ENCODE measurements at places on chromosomes 16 and 17. TPM values are rescaled to one million over a fixed set of nuclear protein-coding genes. Genes with fewer than 3 reads are reported as not detected.

Gene MARF1
- total RNA-seq: 172 TPM

Gene PLEKHM1
- 78.8 TPM for total RNA-seq

Gene CACNA1H
- 7.3 TPM for total RNA-seq

Gene CHST4
- total RNA-seq: not detected

Gene SLC16A13
- 15.6 TPM for total RNA-seq

DNA sequence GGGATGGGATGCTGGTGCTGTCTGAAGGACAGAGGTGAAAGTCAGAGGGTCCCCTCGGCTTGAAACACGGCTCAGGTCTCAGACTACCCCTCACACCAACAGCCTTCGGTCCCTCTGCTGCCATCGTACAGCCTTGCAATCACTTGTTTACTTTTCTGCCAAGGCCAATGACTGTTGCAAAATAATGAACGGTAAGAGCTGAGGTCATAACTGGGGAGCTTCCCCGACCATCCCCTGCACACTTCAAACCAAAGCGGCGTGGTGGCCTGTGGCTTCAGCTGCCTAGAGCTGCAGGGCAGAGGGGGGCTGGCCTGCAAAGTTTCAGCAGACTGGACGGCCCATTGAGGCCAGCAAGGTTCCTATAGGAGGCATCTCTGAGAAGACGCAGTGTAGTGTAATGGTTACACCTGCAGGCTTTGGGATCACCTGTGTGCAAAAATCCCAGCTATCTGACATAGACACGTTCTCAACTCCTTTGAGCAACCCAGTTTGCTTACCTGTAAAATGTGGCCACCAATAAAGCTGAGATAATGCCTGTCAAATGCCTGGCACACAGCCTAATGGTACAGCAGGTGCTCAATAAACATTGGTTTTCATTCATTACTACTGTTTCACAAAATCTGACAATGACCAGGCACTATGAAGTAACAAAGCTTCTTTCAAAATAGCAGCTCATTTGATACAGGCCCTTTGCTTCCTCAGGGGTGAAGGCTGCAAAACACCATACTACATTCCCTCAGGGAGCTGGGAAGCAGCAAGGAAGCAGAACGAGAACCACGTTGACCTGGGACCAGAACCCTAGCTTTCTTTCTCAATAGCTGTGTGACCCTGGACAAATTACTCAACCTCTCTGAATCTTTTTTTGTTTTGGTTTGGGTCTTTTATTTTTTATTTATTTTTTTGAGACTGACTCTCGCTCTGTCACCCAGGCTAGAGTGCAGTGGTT is 5.0 kb downstream of the PAM16 start:
- no peak overlapping the region for H3K27ac ChIP-seq
- H3K27me3 ChIP-seq: no peaks in the 10 kb centered on the region
- H3K36me3 ChIP-seq: peaks cover 3% of the 10 kb centered on the region
- peaks cover 8% of the 10 kb centered on the region for H3K4me1 ChIP-seq
- H3K4me3 ChIP-seq: no peak overlapping the region
- DNase-seq: no peak

DNA sequence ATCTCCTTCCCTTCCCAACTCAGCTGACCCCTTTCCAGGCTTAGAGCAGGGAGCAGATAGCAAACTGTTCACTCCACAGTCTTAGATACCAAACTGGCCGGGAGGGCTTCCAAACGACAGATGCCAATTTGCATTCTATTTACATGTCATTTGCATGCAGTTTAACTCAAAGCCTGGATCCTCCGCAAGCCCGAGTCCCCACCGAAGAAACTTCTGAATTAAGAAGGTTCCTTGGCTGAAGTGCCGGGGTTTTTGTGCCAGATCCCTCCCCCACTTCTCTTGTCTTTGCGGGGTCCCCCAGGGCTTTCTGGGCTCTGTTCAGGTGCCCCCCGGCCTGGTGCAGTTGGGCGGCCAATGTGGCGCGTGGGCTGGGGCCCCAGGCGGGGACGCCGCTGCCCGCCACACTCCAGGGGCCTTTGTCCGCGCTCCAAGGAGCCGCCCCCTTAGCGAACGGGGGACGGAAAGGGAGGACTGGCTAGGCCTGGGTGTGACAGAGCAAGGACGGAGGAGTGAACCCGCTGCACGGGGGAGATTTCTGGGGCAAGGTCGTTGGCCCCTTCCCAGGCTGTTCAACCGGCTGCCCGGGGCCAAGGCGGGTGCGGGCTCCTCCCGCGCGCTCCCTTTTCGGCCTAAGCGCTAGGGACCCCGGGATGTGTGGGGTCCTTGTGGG is 1.2 kb downstream of the GPRC5B start:
- peak overlapping the region; percentile 50 for H3K4me3 ChIP-seq
- no peak for DNase-seq
- no peaks in the 10 kb centered on the region for H3K36me3 ChIP-seq
- no peak overlapping the region for H3K27ac ChIP-seq
- H3K4me1 ChIP-seq: peaks cover 34% of the 10 kb centered on the region
